ENCODE measurements at places on chromosomes 4 and X.

- DNase-seq, result no peak
Observed at GRCh38 chr4:60865273-60865672, 334.9 kb upstream of the ADGRL3 start.

DNA sequence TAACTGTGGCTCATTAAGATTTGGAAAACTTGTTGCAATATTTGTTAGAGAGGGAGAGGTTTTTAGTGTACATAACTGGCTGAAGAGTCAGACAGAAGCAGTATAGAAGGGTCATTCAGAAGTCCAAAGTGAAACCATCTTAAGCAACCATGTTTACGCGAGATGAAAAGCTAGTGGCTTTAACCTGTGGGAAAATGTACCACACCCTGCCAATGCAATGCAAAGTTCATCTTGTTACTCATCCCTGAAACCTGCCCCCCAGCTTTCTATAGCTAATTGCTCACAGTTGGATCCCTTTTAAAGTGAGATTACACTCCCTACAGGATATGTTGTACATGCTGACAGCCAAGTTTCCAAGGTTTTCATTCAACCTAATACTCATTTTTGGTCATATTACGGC lies 96.7 kb upstream of the RAPGEF2 start:
- no peak for DNase-seq

GRCh38 chrX:1389181-1389992 lies 2.5 kb downstream of the SLC25A6 start:
- DNase-seq, result no peak

- DNase-seq, result no peak
Observed at GRCh38 chrX:155065035-155065734, 5.8 kb downstream of the CMC4 start.

- DNase-seq, result no peak
Observed at GRCh38 chr4:138190452-138190858, 51.7 kb downstream of the SLC7A11 start.

- no peak for DNase-seq
Observed at GRCh38 chrX:94361241-94361640, 687.2 kb downstream of the FAM133A start.
